Activated CD4-positive, alpha-beta T cell treated with anti-CD3 and anti-CD28 coated beads for 24 hours (primary cell): ENCODE measurements at places on chromosomes 3 and 15.

DNA sequence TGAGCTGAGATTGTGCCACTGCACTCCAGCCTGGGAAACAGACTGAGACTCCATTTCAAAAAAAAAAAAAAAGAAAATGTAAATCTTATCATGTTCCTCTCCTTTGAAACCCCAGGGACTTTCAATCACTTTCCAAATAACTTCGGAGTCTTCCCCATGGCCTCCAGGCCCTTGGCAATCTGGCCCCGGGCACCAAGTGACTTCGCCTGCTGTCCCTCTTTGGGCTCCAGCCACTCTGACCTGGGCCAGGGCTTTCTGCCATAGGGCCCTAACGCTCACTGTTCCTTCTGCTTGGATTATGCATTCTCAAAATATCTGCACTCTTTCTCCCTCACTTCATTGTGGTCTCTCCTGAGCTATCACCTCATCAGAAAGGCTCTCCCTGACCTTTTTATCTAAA lies 260.9 kb downstream of the KLF13 start:
- DNase-seq: no peak

DNA sequence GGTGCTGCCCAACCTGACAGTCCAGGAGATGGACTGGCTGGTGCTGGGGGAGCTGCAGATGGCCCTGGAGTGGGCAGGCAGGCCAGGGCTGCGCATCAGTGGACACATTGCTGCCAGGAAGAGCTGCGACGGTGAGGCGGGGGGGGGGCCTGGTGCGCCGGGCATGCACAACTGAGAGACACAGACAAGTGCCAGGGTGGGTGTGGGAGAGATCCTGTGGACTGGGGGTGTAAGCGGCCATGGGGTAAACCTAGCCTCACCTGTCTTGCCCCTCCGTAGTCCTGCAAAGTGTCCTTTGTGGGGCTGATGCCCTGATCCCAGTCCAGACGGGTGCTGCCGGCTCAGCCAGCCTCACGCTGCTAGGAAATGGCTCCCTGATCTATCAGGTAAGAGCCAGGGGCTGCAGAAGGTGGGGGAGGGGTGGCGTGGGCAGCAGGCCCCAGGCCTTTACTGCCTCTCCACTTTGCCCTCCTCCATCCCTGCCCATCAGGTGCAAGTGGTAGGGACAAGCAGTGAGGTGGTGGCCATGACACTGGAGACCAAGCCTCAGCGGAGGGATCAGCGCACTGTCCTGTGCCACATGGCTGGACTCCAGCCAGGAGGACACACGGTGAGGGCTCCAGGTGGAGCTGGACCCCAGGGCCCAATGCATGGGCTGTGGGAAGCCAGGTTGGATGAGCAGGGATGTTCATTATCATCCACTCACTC lies 3.3 kb downstream of the CHRD start:
- no peak for DNase-seq

DNA sequence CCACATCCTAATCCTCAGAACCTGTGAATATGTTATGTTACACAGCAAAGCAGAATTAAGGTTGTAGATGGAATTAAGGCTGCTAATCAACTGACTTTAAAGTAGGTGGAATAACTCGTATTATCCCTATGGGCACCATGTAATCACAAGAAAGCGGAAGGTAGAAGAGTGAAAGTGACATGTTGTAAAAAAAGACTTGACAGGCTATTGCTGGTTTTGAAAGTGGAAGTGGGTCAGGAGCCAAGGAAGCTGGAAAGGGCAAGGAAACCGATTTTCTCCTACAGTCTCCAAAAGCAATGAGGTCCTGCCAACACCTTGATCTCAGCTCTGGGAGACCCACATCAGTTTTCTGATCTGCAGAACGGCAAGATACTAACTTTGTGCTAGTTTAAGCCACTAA lies 6.6 kb downstream of the TP63 start:
- DNase-seq: no peak

- no peak for DNase-seq
These were observed 4.8 kb downstream of the CSK start for GRCh38 chr15:74786551-74787165.

DNA sequence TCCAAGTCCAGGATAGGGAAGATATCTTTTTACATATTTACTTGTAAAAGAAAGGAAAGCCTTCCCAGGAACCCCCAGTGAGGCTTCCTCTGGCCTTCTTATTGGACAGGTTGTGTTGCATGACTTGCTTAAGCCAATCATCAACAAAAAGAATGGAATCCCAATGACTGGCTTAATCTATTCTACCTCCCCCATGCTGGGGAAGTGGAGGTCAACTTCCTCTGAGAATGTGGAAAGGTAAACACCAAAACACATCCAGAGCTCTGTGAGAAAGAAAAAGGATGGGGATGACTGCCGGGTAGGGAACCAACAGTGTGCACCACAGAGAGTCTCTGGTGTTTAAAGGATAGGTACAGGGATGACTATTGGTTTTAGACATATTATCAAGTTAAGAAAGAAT lies 25.1 kb downstream of the TNIK start:
- no peak for DNase-seq

DNA sequence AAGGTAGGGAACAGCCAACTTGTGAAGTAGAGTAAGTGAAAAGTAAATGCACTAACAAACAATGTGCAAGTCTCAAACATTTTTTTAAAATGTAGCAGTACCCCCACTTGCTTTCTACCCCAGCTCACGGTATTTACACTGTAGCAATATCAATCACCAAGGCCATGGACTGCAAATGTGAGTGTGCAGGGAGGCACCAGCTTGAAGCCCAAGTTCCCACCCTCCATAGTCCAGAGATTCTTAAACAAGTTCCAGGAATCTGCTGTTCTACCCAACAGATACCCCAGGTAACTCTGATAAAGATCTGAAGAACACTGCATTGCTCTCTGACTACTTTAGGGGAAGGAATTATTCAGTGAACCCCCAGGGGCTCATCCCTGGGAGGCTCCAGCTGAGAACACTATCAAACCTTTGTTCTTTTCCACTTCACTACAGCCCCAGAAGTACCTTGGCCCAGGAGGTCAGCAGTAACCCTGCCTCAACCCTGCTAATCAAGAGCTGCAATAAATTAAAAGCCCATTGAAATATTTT lies 86.1 kb downstream of the FOXP1 start:
- DNase-seq: no peak

- no peak for DNase-seq
These were observed 3.3 kb upstream of the PSMD2 start for GRCh38 chr3:184295771-184296170.

GRCh38 chr3:123469323-123469995 lies 20.6 kb upstream of the ADCY5 start:
- no peak for DNase-seq

DNA sequence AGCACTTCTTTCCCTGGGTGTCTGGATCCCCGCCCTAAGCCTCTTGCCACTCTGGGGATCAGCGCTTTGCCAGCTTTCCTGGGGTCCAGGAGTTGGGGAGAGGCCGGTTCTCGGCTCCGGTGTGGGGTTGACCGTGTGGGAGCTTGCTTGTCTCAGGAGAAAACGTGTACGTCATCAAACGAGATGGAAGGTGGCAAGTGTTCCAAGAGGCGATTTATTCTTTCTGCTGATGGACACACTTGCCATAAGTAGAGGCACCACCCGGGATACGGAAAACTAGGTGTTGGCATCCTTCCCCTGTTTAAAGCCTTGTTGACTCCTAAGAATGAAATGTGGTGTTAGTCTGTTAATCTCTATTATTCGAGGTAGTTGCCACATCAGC lies 295 bp downstream of the ZWILCH start:
- DNase-seq: no peak

GRCh38 chr15:61556037-61556648 lies 327.0 kb upstream of the RORA start:
- no peak for DNase-seq

GRCh38 chr3:153250446-153250845 lies 88.4 kb downstream of the RAP2B start:
- no peak for DNase-seq

DNA sequence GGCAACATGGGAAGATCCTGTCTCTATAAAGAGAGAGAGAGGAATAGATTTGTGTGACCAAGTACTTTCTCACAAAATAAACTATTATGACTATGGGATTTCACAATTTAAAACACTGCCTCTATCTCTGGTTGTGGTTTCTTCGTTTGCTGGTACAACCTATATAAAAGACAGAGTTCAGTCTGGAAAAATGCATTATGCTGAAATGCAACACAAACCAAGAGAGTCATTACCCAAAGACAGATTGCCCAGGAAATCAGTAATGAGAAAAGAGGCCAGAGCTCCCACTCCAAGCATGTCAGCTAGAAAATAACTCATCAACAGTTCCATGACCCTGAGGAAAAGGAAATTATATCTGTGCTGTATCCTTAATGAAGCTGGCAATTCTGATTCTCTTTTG lies 23.2 kb downstream of the GPR176 start:
- no peak for DNase-seq

- DNase-seq: no peak
These were observed 262.7 kb upstream of the GADL1 start for GRCh38 chr3:31157047-31157694.
